ENCODE measurements at places on chromosomes 1 and 21. TPM values are rescaled to one million over a fixed set of nuclear protein-coding genes. Genes with fewer than 3 reads are reported as not detected.

GRCh38 chr1:206851341-206852010 is 13.9 kb upstream of the IL20 start:
- H3K4me1 ChIP-seq: peaks cover 7% of the 10 kb centered on the region
- no peaks in the 10 kb centered on the region for H3K27me3 ChIP-seq
- no peak overlapping the region for H3K4me3 ChIP-seq
- no peak overlapping the region for H3K27ac ChIP-seq

The RIPPLY3 gene
- 0.05 TPM for polyA plus RNA-seq

DNA sequence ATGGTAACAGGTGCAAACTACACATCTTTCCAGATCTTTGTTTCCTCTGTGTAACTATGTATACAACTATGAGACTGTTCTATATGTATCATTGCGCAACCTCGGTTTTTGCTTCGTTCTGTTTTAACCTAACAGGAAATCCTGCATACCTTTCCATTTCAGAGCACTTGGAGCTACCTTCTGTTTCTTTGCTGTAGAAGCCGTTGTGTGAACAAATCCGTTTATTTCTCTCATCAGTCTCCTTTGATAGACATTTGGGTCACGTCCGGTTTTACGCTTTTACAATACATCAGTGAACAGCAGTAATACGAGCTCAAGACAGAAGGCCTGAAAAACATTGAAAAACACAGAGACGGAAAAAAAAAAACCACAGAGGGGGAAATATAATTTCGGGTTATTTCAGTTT is 10.5 kb downstream of the ATP5IF1 start:
- H3K27ac ChIP-seq: peak overlapping the region; percentile 81
- DNase-seq: no peak
- no peaks in the 10 kb centered on the region for H3K27me3 ChIP-seq
- H3K4me1 ChIP-seq: peaks cover 57% of the 10 kb centered on the region
- H3K36me3 ChIP-seq: no peaks in the 10 kb centered on the region
- H3K4me3 ChIP-seq: peak overlapping the region; percentile 79

- H3K27ac ChIP-seq: no peak overlapping the region
- H3K36me3 ChIP-seq: no peaks in the 10 kb centered on the region
- H3K4me3 ChIP-seq: no peak overlapping the region
- DNase-seq: no peak
These were observed 620.2 kb downstream of the PLPP3 start for GRCh38 chr1:55959136-55959548.

GRCh38 chr1:37808369-37809319 is 636 bp upstream of the YRDC start:
- peak overlapping the region; percentile 62 for H3K27ac ChIP-seq
- peaks cover 15% of the 10 kb centered on the region for H3K4me1 ChIP-seq
- peak overlapping the region; percentile 97 for H3K4me3 ChIP-seq
- H3K36me3 ChIP-seq: peaks cover 32% of the 10 kb centered on the region
- H3K27me3 ChIP-seq: no peaks in the 10 kb centered on the region
- no peak for DNase-seq

The CCDC17 gene
- polyA plus RNA-seq: 0.37 TPM

GRCh38 chr21:34299168-34299539 is 64.7 kb upstream of the KCNE2 start:
- DNase-seq: no peak
- H3K4me1 ChIP-seq: no peaks in the 10 kb centered on the region

GRCh38 chr1:64956010-64956640 is 10.2 kb downstream of the JAK1 start:
- no peaks in the 10 kb centered on the region for H3K27me3 ChIP-seq
- no peak overlapping the region for H3K4me3 ChIP-seq
- peak overlapping the region; percentile 22 for H3K27ac ChIP-seq
- peaks cover 29% of the 10 kb centered on the region for H3K4me1 ChIP-seq

GRCh38 chr1:81021134-81021533 is 779.6 kb upstream of the ADGRL2 start:
- no peak overlapping the region for H3K27ac ChIP-seq
- no peaks in the 10 kb centered on the region for H3K4me1 ChIP-seq
- no peak overlapping the region for H3K4me3 ChIP-seq
- H3K36me3 ChIP-seq: no peaks in the 10 kb centered on the region
- no peak for DNase-seq

GRCh38 chr21:22575165-22575584 is 1577.0 kb downstream of the NCAM2 start:
- H3K27me3 ChIP-seq: no peaks in the 10 kb centered on the region
- H3K27ac ChIP-seq: no peak overlapping the region
- no peaks in the 10 kb centered on the region for H3K4me1 ChIP-seq
- DNase-seq: no peak
- H3K4me3 ChIP-seq: no peak overlapping the region

Measured in keratinocyte (primary cell).